WERI-Rb-1 (cell line): ENCODE measurements at places on chromosomes 3 and 15.

DNA sequence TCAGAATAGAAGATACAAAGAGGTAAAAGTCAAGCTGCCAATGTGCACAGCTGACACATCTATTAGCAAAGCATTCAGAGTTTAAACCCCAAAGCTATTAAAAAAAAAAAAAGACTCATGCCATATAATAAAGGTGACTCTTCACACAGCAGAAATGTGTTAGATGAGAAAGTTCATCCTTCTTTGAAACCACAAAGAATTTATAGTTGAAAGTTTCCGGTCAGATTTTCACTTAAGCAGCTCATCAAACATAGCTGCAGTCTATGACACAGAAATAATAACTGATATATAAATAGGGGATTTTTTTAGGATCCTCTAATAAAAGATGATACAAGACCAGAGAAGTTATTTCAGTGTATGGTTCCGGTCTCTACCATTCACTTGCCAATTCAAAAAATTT lies 76.6 kb downstream of the WWTR1 start:
- DNase-seq = no peak

GRCh38 chr15:77384589-77385359 lies 35.1 kb downstream of the PEAK1 start:
- DNase-seq = no peak

- no peak for DNase-seq
These were observed 221.2 kb upstream of the STT3B start for GRCh38 chr3:31311559-31311958.

DNA sequence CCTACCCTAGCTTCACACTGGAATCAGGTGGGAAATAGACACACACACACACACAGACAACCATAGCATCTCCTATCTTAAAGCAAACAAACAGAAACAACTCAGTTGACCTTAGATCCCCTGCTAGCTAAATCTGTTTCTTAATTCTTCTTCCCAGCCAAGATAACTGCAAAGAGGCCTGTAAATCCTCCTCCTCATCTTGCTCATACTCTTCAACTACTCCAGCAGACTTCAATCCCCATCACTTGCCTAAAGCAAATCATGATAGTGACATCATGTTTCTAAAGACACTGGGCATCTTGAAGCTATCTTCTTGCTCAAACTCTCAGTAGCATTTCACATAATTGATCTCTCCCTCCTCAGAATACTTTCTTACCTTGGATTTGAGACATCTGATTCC lies 303.0 kb downstream of the RBMS3 start:
- DNase-seq = no peak

GRCh38 chr3:133570139-133570936 lies 3.1 kb upstream of the CDV3 start:
- no peak for DNase-seq

- DNase-seq = no peak
These were observed 28.1 kb upstream of the CCR2 start for GRCh38 chr3:46325645-46326300.

- DNase-seq = peak; percentile 68
These were observed at the start of gene CHST13 for GRCh38 chr3:126523745-126524428. TSS of gene CHST13 (plus strand) at chr3:126524155. CDS start at chr3:126524333, 178 bp downstream.

- no peak for DNase-seq
These were observed 62.1 kb upstream of the XCR1 start for GRCh38 chr3:46089237-46090011.

DNA sequence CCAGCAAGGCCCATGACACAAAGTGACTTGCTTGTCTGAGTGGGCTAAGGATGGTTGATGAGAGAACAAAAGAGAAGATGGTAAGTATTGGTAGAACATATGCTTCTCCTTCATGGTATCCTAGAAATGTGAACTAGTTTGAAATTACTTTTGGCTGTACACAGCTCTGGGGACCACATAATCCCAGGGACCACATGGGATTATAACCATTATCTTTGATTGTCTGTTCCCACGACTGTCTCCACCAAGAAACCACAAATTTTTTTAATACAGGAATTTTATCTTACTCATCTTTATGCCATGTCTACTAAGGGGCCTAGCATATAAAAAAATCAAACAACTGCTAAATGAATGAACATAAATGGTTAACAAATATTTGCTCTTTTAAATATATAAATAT lies 155.3 kb upstream of the PRICKLE2 start:
- DNase-seq = no peak

DNA sequence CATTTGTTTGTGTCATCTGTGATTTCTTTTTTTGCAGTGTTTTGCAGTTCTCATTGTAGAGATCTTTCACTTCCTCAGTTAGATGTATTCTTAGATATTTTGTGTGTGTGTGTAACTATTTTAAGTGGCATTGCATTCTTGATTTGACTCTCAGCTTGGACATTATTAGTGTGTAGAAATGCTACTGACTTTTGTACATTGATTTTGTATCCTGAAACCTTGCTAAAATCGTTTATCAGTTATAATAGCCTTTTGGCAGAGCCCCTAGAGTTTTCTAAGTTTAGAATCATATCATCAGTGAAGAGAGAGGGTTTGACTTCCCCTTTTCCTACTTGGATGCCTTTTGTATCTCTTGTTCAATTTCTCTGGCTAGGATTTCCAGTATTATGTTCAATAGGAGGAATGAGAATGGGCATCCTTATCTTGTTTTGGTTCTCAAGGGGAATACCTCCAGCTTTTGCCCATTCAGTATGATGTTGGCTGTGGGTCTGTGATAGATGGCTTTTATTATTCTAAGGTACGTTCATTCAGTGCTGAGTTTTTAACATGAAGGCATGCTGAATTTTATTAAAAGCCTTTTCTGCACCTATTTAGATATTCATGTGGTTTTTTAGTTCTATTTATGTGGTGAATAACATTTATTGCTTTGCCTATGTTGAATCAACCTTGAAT lies 211.7 kb downstream of the MBNL1 start:
- DNase-seq = no peak

DNA sequence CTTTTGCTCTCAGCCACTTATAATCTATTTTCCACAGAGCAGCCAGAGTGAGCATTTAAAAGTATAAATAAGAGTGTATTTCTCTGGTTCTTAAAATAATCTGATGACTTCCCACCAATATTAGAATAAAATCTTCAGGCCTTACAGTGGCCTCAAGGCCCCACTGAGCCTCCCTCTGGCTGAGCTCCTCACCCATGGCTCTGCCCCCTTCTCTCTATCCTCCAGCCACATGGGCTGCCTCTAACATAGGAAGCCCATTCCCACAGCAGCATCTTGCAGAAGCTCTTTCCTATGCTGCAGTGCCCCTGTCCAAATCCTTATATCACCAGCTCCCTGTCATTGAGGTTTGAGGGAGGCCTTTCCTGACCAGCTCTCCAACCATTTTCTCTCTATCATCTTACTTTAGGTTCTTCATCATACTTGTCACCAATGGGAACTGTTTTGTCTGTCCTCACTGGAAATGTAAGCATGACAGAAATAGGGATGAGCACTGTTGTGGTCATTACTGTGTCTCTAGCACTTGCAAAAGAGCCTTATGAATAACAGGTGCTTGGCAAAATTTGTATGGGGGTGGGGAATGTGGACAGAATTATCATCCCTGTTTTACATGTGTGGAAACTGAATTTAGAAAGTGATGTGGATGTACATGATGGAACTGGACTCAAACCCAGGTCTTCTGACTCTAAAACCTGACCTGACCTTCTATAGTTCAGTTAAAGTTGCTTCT lies 250.6 kb downstream of the NR1D2 start:
- DNase-seq = no peak

- no peak for DNase-seq
These were observed 22.9 kb downstream of the PDIA5 start for GRCh38 chr3:123089611-123090331.
